Dermis microvascular lymphatic vessel endothelial cell (primary cell): ENCODE measurements at places on chromosomes 5 and 9. TPM values are rescaled to one million over a fixed set of nuclear protein-coding genes. Genes with fewer than 3 reads are reported as not detected.

ZNG1A gene
- total RNA-seq = 18.2 and 21.1 TPM in 2 replicates

TEX48 gene
- not detected in 2 replicates for total RNA-seq

CFAP77 gene
- total RNA-seq = 0.13 TPM in 1 of 2 replicates, not detected in the other

SPATA31C1 gene
- total RNA-seq = not detected in 2 replicates

MYOZ3 gene
- 0.13 and 0.25 TPM in 2 replicates for total RNA-seq

SUB1 gene
- 63.8 and 74.2 TPM in 2 replicates for total RNA-seq

ANKRD20A1 gene
- total RNA-seq = 1.2 and 1.3 TPM in 2 replicates

UNC13B gene
- 15.5 and 18.2 TPM in 2 replicates for total RNA-seq

CTNNA1 gene
- total RNA-seq = 515 and 575 TPM in 2 replicates

GFI1B gene
- under 0.01 TPM in 1 of 2 replicates, not detected in the other for total RNA-seq
